Calu3 (cell line): ENCODE measurements at places on chromosomes 2 and 18. TPM values are rescaled to one million over a fixed set of nuclear protein-coding genes. Genes with fewer than 3 reads are reported as not detected.

DNA sequence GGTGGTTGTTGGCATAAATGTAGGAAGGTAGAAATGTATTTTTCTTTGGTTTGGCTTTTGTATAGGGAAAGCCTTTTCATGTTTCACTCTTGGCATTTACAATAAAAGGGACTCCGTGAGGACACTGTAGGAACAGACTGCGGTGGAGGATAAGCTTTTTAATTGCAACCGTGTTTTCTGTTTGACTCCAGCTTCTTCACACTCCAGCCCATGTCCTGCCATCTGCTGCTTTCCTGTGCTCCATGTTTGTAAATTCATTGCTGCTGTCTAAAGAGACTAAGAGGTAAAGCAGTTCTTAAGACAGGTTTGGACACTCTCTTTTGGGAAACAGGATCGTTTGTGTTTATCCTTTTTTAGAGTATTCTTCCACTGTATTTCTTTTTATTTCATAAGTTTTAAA, 33.3 kb downstream of the WDR75 start:
- DNase-seq, result no peak

DNA sequence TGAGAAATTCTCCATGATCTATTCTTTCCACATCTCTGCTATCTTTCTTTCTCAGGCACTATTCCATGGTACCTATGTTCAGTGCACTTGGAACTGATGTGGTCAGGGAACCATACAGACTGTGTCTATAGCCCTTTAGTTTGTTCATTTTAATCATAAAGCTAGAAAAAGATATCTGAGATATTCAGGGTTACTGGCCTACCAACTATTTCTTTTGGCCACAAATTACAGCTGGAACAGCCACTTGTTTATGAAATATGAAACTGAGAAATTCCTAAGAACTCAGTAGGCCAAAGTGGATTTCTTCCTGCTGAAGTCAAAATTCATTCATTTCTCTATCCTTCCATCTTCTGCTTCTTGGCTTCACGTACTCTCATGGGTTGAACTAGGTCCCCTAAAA, 22.8 kb upstream of the LYPD1 start:
- DNase-seq, result no peak

DNA sequence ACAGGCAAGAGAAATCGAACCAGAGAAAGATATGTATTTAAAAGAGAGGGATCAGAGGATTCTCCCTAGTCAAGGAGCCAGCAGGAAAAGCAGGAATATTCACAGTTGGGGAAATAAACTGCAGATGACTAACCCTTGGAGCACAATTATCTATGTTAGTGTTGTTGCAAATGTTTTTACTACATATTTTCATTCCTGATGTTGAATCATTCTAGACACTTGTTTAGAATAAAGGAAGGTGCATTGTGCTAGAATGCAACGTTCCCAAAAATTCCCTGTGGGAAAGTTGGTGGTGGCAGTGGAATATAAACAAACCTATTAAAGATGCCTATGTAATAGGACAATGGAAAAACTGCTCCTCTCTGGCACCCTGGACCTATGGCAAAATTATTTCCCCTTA, 63.3 kb downstream of the DTNA start:
- DNase-seq, result no peak

The COL5A2 gene
- total RNA-seq, result 0.56 and 1.1 TPM in 2 replicates

GRCh38 chr2:208311321-208311720, 45.3 kb downstream of the PIKFYVE start:
- DNase-seq, result no peak
